Calu3 (cell line): ENCODE measurements at places on chromosomes 4 and X.

DNA sequence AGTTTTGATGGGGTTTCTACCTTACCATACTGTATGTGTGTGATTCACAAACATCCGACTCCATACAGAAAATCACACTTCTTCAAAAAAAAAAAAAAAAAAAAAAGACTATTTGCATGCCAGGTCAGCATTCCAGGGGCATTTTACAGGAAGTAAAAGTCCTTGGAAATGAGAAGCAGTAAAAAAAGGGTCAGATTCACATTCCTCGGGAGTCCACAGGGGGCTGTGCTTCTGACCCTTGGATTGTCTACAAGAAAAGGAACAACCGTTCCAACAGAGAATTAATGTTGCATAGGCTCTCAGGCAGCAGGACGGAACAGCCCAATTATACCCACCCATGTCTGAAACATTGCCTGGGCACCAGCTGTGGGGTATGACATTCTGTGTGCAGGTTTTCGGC is 290.3 kb downstream of the LDB2 start:
- no peak for DNase-seq

GRCh38 chr4:74315376-74315775 is 7.1 kb downstream of the EPGN start:
- DNase-seq: no peak

DNA sequence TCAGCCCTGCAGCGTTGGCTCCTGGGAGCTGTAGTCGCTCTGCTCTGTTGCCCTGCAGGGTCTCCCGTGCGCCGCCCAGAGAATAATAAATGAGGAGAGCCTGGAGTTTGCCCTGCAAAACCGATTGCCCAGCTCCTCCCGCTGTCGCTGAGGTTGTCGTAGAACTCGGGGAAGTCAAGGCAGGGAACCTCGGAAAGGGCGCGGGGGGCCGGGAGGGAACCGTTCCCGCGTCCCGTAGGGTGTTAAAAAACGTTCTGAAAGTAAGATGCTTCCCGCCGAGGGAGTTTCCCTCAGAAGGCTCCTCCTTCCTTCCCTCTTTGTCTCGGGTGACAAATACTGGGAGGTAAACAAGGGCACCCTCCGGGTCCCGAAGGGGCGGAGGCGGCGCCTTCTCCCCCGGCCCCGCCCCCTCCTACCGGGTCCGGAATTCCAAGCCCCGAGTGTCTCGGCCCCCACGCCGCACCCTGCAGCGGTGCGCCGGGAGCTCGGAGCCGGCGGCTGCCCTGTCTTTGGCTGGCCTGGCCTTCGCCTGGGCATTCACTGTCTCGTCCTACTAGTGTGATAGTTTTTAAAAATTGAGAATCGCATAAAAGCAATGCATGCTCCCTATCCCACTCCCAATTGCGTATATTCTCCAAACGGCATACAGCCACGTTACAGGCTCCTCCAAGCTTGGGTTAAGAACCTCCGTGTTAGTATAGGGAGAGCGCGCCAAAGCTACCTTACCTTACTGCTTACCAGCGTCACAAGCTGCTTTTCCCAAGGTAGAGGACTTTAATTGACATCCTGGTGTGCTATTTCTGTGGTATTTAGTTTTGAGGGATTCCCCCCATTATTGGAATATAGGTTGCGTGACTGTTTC is 964 bp upstream of the HMGB2 start:
- DNase-seq: peak; percentile 80

GRCh38 chr4:52015366-52015765 is 4.8 kb downstream of the LRRC66 start:
- no peak for DNase-seq

- DNase-seq: no peak
These were observed 13.4 kb downstream of the CTBP1 start for GRCh38 chr4:1235381-1236102.

DNA sequence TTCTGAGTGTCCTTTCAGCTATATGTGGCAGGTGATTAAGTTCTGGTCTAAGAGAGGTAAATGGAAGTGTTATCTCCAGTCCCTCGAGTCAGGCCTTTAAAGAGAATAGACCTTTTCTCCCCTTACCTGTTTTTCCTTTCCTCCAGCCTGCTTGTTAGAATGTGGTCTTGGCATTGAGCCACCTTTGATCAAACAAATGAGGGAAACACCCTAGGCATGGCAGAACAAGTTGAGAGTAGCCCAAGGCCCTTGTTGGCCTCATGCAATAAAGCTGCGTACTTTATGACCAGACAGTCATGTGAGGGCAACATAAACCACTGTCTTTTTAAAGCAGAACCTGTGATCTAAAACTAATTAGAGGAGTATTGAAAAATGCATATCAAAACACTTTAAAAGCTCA is 13.2 kb upstream of the IL13RA2 start:
- peak; percentile 64 for DNase-seq
